Dermis microvascular lymphatic vessel endothelial cell (primary cell): ENCODE measurements at places on chromosomes 16 and 17. TPM values are rescaled to one million over a fixed set of nuclear protein-coding genes. Genes with fewer than 3 reads are reported as not detected.
A peak's percentile ranks its signal among the peaks of the same experiment; 100 is the strongest.

Gene PRRT2
- 0.25 TPM in 1 of 2 replicates, not detected in the other for total RNA-seq

DNA sequence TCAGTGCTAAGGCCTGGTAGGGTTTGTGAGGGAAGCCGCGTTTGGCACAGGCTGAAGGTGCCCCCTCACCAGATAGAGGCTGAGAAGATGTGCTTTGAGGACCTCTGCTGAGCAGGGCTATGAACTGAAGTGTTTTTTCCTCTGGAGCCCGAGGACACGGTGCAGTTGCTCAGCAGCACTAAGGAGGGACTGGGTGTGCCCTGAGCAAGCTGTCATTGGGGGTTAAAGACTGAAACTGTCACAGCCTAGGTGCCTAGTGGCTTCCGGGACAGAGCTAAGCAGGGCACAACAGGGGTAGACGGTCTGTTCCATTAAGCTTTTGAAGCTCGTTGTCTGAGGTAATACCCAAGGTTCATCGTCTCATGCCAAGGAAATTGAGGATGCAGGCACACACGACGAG, 24.8 kb upstream of the ASGR2 start:
- DNase-seq: no peak

GRCh38 chr16:83586461-83587200, 221.1 kb upstream of the HSBP1 start:
- DNase-seq: no peak

DNA sequence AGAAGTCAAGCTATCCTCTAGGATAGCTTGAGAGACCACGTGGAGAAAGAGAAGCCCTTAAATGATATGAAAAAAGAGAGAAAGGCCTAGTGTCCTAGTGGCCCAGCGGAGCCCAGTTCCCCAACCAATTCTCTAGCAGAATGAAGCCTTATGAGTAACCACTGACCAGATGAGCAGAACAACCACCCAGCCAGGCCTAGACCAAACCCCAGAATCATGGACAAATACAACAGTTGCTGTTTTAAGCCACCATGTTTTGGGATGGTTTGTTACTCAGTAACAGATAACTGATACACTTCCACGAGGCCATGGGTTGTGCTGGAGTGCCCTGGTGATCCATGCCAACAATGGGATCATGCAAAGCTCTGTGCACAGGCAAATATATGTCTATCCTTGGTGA, 377.1 kb downstream of the SOX9 start:
- DNase-seq: no peak

GRCh38 chr16:71676236-71676635, 48.3 kb downstream of the PHLPP2 start:
- DNase-seq: no peak

Gene CSNK1D
- total RNA-seq: 36.1 and 56.0 TPM in 2 replicates

DNA sequence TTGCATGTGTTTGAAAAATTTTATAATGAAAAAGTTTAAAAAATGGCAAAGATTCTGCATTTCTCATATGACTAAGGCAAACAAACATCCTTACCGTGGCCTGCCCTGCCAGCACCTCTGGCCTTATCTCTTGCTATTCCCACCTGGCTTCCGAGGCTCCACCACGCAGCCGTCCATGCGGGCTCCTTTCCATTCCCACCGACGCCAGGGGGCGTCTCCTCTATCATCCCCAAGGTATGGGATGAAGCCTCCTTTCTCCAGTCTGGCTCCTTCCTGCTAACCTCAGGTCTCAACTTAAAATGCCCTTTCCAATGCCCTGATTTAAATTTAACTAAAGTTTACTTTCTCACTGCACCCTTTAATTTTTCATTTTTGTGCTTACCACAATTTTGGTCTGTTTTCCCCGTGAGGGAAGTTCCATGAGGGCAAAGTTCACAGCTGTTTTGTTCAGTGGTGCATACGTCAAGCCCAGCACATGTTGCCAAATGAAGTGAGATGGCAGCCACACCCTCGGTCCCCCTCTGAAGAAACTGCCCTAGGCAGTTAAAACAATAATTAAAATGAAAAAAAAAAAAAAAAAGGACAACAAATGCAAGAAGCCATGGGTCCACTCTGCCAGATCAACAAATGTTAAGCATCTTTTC, 13.3 kb upstream of the SDK2 start:
- no peak for DNase-seq

DNA sequence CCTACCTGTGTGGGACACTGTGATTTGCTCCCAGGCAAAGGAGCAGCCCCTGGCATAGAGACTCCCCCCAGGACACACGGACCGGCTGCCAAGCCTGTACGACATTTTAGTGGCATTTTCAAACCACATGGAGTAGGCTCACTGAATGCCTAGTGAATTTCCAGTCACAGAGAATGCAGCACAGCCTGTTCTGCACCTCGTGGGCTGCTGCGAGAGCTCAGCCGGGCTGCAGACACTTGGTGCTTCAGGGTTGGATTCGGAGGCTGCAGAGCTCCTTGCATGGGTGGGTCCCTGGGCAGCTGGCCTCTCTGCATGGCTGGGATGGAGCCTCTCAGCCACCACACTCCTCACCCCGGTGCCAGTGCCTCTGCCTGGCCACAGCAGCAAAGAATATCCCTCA, 51.2 kb upstream of the HNF1B start:
- DNase-seq: no peak

Gene CDRT15
- total RNA-seq: not detected in 2 replicates

DNA sequence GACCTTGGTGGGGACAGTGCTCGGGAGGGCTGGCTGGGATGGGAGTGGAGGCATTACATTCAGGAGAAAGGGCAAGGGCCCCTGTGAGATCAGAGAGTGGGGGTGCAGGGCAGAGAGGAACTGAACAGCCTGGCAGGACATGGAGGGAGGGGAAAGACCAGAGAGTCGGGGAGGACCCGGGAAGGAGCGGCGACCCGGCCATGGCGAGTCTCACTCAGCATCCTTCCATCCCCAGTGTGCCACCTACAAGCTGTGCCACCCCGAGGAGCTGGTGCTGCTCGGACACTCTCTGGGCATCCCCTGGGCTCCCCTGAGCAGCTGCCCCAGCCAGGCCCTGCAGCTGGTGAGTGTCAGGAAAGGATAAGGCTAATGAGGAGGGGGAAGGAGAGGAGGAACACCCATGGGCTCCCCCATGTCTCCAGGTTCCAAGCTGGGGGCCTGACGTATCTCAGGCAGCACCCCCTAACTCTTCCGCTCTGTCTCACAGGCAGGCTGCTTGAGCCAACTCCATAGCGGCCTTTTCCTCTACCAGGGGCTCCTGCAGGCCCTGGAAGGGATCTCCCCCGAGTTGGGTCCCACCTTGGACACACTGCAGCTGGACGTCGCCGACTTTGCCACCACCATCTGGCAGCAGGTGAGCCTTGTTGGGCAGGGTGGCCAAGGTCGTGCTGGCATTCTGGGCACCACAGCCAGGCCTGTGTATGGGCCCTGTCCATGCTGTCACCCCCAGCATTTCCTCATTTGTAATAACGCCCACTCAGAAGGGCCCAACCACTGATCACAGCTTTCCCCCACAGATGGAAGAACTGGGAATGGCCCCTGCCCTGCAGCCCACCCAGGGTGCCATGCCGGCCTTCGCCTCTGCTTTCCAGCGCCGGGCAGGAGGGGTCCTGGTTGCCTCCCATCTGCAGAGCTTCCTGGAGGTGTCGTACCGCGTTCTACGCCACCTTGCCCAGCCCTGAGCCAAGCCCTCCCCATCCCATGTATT, 1.1 kb downstream of the CSF3 start:
- no peak for DNase-seq

GRCh38 chr17:64533784-64534183, 27.0 kb downstream of the CEP95 start:
- no peak for DNase-seq

Gene TAC4
- total RNA-seq: not detected in 2 replicates

- no peak for DNase-seq
These were observed 338.0 kb downstream of the SLC39A11 start for GRCh38 chr17:72754513-72754912.

DNA sequence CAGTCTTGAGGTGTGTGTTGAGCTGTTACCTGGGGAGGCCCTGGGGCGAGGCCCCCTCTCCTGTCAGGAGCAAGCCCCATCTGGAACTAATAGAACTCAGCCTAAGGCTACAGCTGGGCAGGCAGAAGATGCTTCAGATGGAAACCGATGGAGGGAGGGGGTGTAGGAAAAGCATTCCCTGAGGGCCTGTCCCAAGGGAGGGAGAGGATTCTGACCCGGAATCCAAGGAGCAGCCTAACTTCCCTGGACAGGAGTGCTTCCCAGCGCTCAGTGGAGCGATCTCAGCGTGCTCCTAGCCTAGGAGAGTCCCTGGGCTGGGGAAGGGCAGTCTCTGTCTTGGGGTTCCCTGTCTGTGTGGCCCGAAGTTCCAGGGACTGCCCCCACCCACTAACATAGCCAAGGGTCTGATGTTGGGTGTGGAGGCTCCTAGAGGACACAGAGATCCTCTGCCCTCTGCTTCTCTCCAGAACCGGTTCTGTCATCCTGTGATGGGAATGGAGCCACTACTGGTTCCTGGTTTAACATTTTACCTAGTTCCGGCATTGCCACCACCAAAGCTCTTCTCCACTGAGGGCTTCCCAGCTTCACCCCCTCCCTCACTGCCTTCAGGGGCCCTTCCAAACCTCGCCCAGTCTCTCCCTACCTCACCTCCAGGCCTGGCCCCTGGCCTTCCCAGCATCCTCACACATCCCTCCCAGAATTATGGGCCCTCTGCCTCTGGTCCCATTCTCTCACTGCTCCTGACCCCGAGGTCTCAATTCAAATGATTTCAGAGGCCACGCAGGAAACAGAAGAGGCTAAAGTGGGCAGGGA, 58.7 kb downstream of the RTN4RL1 start:
- no peak for DNase-seq

- no peak for DNase-seq
These were observed 6.0 kb downstream of the ST3GAL2 start for GRCh38 chr16:70432723-70433457.

- DNase-seq: no peak
These were observed 526.0 kb downstream of the MAF start for GRCh38 chr16:79074541-79074940.

GRCh38 chr17:73683771-73684170, 39.5 kb upstream of the SDK2 start:
- no peak for DNase-seq

DNA sequence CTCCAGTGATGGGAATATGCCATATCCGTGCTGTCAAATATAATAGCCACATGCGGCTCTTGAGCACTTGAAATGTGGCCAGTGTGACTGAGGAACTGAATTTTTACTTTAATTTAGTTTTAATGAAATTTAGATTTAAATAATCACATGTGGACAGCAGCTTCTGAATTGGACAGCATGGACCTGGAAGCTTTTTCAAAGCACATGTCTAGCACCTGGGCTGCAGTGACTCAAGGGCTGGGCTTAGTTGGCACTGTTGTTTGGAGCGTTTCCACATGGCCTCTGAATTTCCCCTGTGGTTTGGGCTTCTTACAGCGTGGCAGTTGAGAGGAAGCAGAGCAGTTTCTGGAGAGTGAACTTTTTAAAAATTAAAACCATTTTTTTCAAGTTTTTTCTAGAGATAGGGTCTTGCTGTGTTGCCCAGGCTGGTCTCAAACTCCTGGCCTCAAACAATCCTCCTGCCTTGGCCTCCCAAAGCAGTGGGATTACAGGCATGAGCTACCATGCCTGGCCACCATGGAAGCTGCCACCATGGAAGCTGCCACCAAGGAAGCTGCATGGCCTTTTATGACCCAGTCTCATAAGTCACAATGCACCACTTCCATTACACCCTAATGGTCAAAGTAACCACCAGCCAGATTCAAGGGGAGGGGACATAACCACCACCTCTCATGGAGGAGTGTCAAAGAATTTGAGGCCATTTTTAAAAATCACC, 6.7 kb upstream of the TOB1 start:
- no peak for DNase-seq

Gene KRTAP16-1
- not detected in 2 replicates for total RNA-seq

GRCh38 chr17:55527540-55528118, 16.4 kb upstream of the SMIM36 start:
- peak; percentile 74 for DNase-seq

Gene OR1A1
- not detected in 2 replicates for total RNA-seq

- no peak for DNase-seq
These were observed 12.2 kb downstream of the UNC119 start for GRCh38 chr17:28540231-28540630.

Gene PHF12
- total RNA-seq: 4.4 and 9.0 TPM in 2 replicates

Gene UBB
- 1,808 and 2,481 TPM in 2 replicates for total RNA-seq

Gene TERF2IP
- 32.3 and 39.6 TPM in 2 replicates for total RNA-seq

DNA sequence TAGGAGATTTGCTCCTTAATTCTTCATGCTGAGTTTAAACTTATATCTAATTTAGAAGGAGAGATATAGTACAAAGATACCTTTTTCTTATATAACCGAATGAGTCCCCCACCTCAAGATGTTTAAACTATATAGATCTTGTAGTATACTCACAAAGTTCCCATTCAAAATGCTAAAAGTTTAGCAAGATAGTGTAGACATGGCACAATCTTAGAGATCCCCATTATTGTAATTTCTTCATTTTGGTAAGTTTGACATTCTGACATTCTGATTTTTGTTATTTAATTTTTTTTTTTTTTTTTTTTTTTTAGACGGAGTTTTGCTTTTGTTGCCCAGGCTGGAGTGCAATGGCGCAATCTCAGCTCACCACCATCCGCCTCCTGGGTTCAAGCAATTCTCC, 22.8 kb downstream of the SNTB2 start:
- no peak for DNase-seq

DNA sequence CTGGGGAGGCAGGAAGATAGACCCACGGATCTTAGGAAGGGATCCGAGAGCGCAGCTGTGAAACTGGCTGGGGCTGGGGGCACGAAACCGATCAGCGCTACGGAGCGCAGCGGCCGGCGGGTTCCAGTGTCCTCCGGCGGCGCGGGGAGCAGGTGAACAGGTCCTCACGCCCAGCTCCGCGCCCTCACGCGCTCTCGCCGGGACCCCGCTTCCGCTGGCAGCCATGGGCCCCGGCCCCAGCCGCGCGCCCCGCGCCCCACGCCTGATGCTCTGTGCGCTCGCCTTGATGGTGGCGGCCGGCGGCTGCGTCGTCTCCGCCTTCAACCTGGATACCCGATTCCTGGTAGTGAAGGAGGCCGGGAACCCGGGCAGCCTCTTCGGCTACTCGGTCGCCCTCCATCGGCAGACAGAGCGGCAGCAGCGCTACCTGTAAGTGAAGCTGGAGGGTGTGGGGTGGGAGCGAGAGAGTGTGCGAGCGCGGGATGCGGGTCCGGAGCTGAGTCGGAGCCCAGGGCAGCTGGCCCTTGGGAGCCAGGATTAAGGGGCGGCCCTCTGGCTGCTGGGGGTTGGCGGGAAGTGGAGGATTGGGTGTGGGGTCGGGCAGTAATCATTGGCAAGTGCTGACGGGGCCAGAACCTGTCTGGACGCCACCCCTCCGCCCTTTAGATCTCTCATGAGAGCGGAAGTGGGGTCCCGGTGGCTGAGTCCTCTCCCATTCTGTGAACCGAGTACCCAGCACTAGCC, 479 bp downstream of the ITGA3 start:
- peak; percentile 77 for DNase-seq

Gene CD300E
- total RNA-seq: not detected in 2 replicates

Gene CASKIN1
- under 0.01 and 0.13 TPM in 2 replicates for total RNA-seq

GRCh38 chr16:8572919-8573724, 17.2 kb downstream of the TMEM114 start:
- peak; percentile 7 for DNase-seq

Gene KRT24
- not detected in 2 replicates for total RNA-seq

Gene IRX6
- total RNA-seq: not detected in 2 replicates

Gene SEPTIN1
- under 0.01 and 0.38 TPM in 2 replicates for total RNA-seq

Gene C16orf89
- not detected in 2 replicates for total RNA-seq

Gene PRKCA
- 3.6 and 7.1 TPM in 2 replicates for total RNA-seq

Gene TMEM235
- under 0.01 and 0.51 TPM in 2 replicates for total RNA-seq
